Fibroblast of the aortic adventitia (primary cell): ENCODE measurements at places on chromosomes 2 and 18.

- DNase-seq, result no peak
Measured at GRCh38 chr2:120876526-120877280, 141.0 kb downstream of the GLI2 start.

DNA sequence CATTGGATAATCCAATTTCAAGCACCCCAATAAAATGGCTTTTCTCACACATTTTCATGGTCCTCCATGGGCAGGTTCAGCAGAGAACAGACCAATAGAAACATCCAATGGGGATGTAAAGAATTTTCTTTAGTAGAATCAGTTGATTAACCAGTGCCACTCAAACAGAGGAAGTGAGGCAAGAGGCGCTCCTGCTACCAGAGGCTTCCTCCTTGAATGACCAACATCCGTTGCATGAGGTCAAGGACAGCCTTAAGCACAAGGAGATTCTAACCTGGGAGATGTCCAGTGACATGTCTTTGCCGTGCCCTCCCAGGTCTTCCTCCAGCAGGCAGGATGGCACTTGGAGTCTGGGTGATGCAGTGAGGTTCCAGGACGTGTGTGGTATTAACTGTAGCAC is 146.6 kb downstream of the PIEZO2 start:
- no peak for DNase-seq

DNA sequence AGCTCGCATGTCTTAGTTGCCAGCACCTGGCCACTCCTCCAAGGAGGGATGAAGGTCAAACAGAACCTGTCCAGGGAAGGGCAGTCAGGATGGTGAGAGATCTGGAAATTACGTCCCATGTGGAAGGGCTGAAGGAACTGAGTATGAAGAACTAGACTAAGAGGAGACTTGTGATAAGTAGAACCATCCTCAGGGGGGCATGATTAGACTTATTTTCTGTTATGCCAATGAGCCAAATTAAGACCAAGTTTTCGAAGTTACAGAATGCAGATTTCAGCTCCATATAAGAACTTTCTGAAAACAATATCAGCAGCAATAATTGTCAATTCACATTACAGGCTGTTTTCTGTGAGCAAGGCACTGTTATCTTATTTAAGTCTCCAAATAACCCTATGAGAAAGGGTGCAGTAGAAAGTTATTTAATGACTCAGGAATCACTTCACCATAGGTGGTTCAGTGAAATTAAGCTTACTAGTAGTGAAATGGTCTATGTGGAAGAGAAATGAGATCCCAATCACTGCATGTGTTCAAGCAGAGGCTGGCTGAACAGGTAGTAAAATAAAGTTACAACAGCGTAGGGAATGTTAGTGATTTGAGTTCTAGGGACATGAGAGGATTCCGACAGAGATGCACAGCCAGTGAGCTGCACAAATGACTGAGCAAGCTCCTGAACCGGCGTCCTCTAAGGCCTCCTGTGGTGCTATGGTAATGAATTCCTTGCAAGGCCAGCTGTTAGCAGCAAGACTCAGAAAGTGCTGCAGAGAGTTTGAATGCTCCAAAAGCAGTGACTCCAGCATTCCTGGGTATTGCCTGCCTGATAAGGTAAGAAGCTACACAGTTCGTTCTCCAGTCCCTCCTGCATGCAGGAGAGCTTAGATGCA is 4.5 kb upstream of the DYM start:
- peak; percentile 28 for DNase-seq

DNA sequence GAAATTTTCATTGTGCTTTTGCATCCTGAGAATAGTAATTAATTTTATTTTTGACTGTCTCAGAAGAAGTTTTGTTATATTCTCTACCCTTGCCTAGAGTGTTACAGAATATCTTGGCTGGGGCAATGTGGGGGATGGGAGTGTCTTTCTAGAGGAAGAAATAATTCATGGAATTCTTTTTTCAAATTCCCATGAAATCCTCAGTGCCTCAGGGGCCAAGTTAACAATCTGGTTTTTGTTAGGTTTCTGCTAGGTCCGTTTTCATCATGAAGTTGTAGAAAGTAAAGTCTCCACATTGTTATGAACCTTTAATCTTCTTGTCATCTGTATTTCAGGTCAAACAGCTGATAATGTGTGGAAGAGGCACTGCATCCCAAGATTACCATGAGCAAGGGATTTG is 145.6 kb upstream of the GYPC start:
- no peak for DNase-seq

DNA sequence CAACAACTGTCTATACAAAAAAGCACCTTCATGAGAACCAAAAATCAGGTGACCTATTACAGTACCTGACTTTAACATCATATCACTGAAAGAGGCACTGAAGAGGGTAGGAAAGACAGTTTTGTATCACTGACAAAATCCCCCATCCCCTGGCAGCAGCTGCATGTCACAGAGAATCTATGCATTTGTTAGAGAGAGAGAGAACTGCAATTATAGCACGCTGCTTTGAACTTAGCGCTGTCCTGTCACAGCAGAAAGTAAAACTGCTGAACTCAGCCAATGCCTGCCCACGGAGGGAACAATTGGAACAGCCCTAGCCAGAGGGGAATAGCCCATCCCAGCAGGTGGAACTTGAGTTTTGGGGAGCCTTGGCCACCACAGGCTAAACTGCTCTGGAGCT is 75.1 kb upstream of the NOL4 start:
- DNase-seq, result no peak

DNA sequence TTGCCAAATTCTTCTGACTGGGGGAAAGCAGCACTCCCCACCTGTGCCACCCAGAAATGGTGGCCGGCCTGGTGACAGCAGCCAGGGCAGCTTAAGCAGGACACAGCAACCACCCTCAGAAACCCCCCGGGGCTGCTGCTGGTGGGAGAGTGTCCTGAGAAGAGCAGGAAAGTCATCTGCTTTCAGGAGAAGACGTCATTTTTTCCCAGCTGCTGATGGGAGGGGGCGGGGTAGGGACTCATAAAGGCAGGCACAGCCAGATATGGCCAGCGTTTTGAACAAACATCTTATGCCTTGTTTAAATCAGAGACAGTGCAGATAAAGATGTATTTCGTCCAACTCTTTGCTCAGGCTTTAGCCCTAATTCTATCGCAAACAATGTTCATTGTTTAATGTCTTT is 139.5 kb downstream of the LRRC30 start:
- no peak for DNase-seq

DNA sequence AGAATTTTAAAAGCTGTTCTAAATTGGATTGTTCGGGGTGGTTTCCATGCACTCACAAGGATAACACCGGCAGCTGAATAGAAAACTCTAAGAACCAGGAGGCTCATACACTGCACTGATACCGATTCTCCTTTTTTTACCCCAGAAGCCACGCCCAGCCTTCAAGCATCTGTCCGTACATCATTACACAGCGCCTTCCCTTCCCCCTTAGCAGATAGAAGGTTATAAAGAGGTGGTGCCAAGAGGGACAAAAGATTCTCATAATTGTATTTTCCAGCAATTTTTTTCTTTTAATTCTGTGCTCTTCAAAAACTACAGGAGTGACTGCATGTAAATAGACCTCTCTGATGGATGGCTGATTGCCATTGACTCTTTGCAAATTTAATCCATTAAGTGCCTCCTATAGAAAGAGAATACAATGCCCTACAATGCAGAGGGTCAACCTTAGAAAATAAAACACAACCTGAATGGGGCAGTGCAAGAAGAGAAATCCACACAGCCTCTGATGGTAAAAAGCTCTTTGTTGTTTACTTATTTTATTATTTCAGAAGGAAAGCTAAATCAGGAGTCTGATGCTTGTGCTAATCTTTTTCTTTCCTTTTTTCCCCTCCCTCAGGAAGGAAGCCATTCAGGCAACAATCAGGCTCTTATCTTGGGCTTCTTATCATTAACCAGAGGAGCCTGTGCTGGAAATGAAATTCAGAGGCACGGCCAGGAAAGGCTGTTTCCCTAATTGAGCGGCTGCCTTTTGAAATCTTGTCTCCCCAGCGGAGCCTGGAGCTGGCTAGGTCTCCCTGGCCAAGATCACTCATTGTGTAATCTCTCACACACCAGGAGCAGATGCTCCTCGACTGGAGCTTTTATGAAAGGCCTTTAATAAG is 198.9 kb upstream of the NABP1 start:
- peak; percentile 84 for DNase-seq

DNA sequence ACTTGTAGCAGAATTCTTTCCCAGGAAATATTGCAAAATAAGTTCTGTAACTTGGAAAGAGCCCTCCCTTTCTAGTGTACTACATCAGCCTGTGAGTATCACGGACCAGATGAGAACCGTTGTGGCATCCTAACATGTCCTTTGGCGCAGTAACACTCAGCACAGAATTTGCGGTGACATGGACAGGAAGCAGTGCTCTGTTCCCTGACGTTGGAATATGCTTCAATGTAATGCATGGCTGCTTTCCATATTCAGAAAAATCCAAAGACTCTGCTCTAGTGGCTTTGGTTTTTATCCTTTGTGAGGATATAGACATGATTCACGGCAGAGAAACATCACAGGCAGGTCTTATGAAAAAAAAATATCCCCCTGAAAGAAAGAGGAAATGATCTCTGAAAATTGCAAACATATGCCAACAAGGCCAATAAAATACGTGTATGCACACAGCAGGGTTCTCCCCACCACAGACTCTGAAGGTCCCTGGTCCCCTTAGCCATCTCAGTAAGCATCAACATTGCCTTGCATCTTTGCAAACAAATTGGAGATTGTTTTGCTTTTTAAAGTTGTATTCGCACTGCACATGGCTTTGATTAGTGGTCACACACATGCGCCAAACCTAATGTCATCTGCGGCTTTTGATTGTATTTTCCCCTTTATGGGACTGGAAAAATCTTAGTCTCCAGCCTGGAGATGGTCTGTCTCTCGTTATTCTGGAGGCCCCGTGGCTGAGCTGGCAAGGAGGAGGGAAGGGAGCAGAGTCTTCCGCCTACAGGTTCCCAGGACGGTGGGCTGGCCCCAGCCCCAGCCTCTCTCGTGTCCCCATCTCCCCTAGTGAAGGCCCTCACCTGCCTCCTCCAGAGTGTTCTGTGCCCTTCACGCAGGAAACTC is 122.9 kb downstream of the COPS8 start:
- DNase-seq, result peak; percentile 98

- DNase-seq, result peak; percentile 32
Measured at GRCh38 chr2:43273529-43273928, 47.1 kb upstream of the ZFP36L2 start.

- no peak for DNase-seq
Measured at GRCh38 chr18:24778810-24779418, 318.5 kb downstream of the HRH4 start.

DNA sequence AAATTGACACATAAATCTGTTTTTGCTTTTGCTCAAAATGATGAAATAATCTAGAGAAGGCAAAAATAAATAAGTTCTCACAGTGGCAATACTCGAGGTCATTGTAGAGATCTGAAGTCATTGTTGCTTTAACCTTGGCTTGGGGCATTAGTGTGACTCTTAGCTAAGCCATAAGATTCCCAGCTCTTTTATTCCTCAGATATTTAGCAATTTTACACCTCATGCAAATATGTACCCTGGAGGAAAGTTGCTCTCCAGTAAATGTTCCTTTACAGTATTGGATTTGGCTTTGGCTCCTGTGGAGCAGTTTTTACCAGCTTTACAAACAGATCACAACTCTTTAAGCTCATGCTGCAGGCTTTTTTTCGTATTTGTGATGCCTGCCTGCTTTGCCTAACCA is 134.2 kb upstream of the NABP1 start:
- no peak for DNase-seq

- no peak for DNase-seq
Measured at GRCh38 chr2:25389161-25389560, 47.4 kb upstream of the DNMT3A start.

GRCh38 chr2:165793161-165793778 is 777 bp downstream of the GALNT3 start:
- no peak for DNase-seq

GRCh38 chr2:202360646-202361045 is 15.5 kb upstream of the BMPR2 start:
- DNase-seq, result no peak

GRCh38 chr2:211901226-211901846 is 637.3 kb downstream of the ERBB4 start:
- DNase-seq, result no peak

- no peak for DNase-seq
Measured at GRCh38 chr18:34444622-34445021, 219.9 kb upstream of the NOL4 start.

- DNase-seq, result no peak
Measured at GRCh38 chr2:85890522-85891176, 1.9 kb upstream of the ST3GAL5 start.

DNA sequence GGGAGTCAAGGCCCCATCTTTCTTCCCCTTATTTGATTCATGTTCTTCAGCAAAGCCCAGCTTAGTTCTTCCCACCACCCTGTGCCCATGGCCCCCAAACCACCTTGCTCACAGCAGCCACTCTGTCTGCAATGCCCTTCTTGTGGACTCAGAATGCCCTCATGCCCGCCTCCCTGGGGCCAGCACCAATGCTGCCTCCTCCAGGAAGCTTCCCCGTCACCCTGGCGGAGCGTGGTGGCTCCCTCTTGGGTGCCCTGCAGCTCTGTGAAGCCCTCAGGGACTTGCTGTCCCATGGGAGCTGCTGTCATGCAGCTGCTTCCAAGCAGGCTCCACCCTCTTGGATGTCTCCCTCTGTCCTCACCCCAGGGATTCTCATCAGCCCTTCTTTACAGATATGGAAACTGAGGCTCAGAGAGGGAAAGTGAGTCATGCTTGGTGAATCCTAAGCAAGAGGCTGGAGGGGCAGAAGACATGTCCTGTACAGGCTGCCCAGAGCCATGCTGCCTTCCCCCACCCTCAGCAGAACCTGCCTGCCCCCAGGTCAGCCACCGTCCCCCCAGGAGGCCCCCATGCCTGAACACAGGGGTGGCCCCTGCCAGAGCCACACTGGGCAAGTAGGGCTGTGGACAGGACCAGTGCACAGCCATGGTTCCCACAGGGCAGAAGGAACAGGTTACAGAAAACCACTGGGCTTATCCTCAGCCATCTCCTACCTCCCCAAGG is 11.8 kb upstream of the DUSP2 start:
- no peak for DNase-seq

DNA sequence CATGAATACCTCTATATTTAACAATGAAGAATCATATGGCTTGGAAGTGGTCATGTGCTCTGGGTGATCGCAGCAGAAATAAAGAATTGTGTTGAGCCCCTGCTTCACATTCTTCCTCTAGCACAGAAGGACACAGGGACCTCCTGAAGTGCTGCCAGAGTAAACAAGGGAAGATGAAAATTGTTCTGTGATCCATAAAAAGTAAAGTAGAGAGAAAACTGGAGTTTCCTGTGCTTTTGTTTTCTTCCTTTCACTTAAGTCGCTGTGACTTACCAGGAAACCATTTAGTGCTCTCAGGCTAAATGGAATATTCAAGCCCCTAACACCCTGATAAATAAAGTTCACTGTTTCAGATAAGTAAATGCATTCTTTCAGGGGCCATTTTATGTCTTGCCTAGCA is 1173.6 kb upstream of the CHAC2 start:
- no peak for DNase-seq
